ENCODE measurements at places on chromosomes 7 and 10.

- peak; percentile 78 for DNase-seq
Observed at GRCh38 chr10:97333601-97334369, 744 bp downstream of the FRAT2 start.

DNA sequence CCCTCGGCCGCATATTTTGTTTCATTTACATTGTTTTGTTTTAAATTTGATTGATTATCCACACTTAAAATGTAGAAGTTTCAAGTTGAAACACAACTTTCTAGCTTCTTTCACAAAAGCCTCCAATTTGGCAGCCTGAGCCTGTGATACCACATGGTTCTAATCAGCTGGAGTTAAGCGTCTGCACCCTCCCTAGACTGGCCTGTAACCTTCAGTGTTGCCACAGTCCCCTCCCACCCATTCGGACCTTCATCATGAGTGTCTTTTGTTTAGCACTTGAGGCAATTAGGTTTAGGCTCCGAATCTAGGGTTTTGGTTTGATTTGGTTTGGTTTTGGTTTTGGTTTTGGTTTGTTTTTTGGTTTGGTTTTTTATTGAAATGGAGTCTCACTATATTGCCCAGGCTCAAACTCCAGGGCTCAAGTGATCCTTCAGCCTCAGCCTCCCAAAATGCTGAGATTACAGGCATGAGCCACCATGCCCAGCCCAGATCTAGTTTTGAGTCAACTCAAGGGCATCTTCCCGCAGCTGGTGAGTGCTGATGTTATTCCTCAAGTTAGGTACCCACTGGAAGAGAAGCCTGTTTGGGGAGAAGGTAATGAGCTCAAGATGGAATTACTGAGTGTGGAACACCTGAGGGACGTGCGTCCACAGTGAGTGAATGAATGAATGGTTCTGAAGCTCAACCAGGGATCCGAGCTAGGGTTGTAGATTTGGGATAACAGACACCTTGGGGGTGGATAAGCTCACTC lies 201.4 kb downstream of the HECW1 start:
- no peak for DNase-seq

- DNase-seq, result no peak
Observed at GRCh38 chr10:119231654-119232053, 24.3 kb downstream of the GRK5 start.

- no peak for DNase-seq
Observed at GRCh38 chr7:38034062-38034908, 113.8 kb downstream of the EPDR1 start.

DNA sequence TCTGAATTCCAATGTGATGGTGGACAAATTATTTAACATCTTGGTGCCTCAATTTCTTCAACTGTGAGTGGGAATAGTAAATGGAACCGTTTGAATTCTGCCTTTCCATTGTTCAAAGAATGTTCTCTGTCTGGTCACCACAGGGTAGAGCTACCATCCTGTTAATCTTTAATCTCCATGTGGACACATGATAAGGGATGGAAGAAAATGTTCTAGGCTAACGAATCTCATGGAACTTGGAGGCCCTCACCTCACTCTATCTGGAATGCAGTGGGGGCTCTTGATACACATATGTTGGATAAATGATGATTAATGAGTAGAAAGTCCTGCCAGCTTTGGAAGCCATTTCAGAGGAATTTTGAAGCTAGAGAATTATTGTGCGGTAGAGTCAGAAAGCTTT lies 118.5 kb upstream of the HABP2 start:
- DNase-seq, result no peak

GRCh38 chr10:98074315-98074911 lies 44.0 kb upstream of the CRTAC1 start:
- DNase-seq, result peak; percentile 17

DNA sequence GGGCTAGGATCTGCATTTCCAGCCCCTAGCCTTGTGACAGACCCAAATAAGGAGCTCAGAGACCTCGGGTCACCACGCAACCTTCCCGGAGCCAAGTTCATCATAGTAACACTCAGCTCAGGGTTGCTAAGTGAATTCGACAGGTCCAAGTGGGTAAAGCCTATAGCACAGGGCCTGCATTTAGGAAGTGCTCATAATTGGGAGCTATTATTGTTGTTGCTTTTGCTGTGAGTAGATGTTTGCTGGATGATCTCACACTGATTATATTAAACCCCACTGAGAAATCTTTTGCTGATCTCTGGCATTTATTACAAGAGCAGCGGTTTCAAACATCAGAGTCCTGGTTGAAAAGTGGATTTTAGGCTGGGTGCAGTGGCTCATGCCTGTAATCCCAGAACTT lies 20.3 kb upstream of the SAR1A start:
- DNase-seq, result no peak

DNA sequence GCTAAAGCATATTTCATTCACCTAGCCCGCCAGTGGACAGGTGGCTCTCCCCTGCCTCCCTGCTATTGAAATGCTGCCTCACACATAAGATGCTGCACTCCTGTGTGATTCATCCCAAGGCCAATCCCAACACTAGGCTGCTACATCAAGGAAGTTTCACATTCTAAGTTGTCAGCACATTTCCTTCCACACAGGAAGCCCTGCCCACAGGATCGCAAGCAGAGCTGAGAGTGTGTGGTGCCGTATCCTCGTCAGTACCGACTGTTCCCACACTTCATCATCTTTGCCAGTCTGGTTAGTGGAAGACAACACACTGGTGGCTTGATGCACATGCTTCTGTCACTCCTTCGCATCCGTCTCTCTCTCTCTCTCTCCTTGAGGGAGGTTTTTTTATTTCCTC lies 194.3 kb upstream of the PPP2R2D start:
- no peak for DNase-seq

GRCh38 chr10:14573666-14574261 lies 200.9 kb downstream of the FAM107B start:
- peak; percentile 90 for DNase-seq

DNA sequence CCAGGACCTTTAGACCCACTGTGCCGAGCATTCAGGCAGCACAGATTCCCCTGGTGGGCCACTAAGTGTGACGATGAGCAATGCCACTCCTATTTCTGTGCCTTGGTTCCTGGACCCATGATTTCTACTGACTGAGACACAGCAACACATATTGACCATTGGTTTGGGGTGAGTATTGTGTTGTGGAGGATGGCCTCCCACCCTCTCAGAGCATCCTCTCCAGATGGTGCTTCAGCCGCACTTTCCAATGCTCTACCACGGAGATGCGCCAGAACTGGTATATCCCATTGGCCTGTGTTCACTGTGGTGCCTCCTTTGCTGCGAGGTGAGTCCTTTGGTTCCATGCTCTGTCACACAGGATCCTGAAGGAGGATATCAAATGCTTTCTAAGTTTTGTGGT lies 10.1 kb upstream of the GDF10 start:
- no peak for DNase-seq

DNA sequence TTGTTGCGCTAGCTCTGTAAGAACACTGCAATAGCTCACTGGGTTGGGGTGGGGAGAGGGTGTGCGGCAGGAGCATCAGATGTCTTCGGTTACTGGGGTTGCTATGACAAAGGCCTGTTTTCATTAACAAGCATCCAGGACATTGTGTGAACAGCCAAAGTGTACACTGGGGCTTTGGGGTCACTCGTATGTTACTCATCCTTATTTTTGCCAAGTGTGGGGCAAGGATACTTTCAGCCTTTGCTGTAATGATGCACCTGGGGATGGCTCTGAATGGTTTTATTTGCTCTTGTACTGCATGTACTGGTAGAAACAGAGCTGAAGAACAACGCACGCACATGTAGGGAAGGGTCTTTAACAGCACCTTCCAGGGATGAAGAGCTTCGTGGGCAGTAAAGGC lies 73.0 kb upstream of the AFAP1L2 start:
- DNase-seq, result no peak

DNA sequence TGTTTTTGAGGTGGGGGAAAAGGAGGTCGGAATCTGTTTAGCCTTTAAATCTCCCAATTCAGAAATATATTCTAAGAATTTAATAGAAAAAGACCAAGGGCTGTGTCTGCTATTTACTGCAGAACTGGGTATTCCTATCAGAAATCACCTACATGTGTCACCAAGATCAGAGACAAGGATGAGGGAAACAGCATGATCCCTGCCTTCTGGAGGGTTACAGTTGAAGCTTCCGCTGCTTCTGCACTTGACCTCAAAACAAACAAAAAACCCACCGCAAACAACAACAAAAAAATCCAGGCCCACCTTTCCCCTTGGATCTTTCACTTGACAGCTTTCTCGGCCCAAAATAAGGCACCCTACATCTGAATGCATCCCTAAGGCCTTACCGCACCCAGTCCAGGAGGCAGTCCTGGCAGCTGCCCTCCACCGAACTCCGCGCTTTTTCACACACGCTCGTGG lies 750 bp upstream of the CDK14 start:
- DNase-seq, result peak; percentile 46

- peak; percentile 46 for DNase-seq
Observed at GRCh38 chr10:31263903-31264302, 55.1 kb upstream of the ZEB1 start.

DNA sequence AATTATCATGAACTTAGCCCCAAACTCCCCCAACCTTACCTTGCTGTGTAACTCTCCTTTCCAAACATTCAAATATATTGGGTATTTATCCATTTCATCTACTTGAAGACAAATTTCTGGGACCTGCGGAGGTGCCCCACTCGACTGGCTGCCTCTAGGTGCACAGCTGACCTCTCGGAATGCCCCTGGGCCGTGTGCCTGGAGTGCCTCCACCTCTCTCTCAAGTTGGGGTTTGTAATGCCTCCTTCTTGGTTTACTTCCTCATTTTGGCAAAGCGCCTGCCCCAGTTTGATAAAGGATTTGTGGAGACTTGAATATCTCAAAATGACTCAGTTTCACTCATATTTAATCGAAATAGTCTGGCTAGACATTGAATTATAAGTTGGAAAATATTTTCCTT lies 16.6 kb downstream of the ZNF777 start:
- no peak for DNase-seq

GRCh38 chr7:42134276-42134876 lies 102.6 kb downstream of the GLI3 start:
- DNase-seq, result no peak

- no peak for DNase-seq
Observed at GRCh38 chr7:1242606-1243289, 10.1 kb downstream of the UNCX start.

DNA sequence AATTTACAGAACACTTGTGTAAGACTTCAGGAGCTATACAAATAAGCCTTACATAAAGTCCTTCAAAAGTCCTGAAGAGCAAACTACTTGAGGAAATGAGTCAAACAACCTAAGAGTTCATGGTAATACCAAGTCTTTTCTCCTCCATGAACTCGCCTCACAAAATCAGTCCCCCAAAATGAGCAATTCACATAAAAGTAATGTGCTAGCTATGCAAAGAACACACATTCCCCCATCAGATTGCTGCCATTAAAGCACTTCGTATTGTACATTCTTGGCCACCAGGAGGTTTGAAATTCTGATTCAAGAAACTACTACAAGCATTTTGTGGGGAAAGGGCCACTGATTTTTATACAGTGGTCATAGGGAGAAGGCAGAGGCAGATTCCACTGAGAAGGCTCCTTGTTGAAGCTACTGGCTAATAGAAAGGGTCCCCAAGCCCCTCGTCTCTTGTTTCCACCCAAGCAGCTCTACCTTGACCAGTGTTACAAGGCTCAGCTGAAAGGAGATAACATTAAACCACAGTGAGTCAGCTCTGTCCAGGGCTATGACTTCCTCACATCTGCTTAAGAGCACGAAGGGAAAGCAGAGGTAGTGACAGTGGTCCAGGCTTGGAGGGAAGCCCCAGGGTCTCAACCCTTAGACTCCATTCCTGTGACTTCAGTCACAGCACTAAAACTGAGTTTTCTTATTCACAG lies 115.2 kb upstream of the CDK1 start:
- peak; percentile 49 for DNase-seq

- DNase-seq, result no peak
Observed at GRCh38 chr7:102472126-102473041, 6.3 kb downstream of the POLR2J start.

- peak; percentile 15 for DNase-seq
Observed at GRCh38 chr7:45203936-45204445, 46.4 kb downstream of the RAMP3 start.

GRCh38 chr10:93867525-93867924 lies 26.3 kb upstream of the SLC35G1 start:
- DNase-seq, result no peak

- DNase-seq, result no peak
Observed at GRCh38 chr10:77675347-77675746, 37.7 kb upstream of the KCNMA1 start.

DNA sequence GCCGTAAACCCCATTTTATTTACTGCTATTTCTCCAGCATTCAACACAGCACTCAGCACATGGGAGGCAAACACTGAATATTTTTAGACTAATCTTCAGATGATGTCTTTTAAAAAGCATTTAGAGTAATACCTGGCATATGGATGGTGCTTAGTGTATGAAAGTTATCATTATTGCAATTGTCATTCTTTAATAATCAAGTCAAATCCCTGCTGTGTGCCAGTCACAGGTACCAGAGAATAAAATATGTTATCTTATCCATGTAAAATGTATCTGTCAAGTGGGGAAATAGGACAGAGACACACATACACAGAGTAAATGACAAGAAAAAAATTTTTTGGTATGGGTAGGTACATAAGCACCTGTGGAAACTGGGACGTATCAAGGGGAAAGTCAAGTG lies 18.5 kb downstream of the ANKRD22 start:
- no peak for DNase-seq

- DNase-seq, result no peak
Observed at GRCh38 chr10:85666102-85666501, 700.5 kb downstream of the GRID1 start.

DNA sequence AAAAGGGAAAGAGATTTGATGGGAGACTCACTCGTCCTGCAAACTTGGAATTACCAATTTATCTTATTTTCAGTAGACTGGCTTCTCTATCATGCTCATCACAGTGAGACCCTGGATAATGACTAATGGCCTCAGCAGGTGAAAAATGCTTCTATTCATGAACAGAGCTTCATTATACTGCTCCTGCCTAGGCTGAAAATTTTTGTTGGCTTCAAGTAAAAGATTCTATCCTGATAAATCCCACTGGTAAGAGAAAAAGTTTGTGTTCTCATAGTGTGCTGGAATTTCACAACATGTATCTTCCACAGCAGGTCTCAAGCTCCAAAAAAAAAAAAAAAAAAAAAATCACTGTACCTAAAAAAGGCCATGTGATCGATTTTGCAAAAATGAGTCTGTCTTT lies 329.3 kb upstream of the FZD8 start:
- no peak for DNase-seq

DNA sequence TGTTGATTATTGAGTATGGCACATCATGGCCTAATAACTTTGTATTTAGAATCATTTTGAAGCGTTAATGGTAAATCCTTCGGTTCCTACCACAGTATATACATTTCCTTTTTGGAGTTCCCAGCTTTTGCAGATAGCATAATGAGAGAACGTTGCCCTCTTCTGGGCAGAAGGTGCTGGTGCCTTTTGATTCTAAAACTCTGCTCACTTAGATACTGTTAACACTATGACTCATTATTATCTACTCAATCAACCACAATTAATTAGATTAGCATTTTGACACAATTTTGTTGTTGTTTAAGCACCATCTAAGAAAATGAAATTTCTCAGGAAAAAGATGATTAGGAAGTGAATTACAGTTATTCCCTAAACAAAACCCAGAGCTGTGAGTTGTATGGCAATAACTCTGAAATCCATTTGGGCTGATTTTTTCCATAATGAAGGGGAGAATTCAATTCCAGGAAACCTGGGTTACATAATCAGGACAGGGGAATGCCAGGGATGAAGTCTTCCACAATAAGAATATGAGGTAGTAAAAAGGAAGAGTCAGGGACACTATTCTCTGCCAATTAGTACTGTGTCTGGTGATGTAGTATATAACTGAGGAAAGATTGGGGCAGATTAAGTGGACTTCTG lies 11.5 kb upstream of the DLD start:
- DNase-seq, result peak; percentile 73

- DNase-seq, result no peak
Observed at GRCh38 chr10:116371737-116372136, 47.5 kb downstream of the CCDC172 start.
